ENCODE measurements at places on chromosomes 3 and 15.

DNA sequence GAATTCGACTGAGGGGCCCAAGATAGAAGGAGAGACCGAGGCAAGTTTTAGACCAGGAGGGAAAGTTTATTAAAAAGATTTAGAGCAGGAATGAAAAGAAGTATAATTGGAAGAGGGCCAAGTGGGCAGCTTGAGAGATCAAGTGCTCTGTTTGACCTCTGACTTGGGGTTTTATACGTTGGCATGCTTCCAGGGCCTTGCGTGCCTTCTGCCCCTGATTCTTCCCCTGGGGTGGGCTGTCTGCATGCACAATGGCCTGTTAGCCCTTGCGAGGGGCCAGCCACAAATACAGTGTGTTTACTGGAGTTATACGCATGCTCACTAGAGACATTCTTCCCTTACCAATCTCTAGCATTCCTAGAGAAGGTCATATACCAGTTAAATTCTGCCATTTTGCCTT is 70.7 kb upstream of the LARS2 start:
- DNase-seq: no peak

DNA sequence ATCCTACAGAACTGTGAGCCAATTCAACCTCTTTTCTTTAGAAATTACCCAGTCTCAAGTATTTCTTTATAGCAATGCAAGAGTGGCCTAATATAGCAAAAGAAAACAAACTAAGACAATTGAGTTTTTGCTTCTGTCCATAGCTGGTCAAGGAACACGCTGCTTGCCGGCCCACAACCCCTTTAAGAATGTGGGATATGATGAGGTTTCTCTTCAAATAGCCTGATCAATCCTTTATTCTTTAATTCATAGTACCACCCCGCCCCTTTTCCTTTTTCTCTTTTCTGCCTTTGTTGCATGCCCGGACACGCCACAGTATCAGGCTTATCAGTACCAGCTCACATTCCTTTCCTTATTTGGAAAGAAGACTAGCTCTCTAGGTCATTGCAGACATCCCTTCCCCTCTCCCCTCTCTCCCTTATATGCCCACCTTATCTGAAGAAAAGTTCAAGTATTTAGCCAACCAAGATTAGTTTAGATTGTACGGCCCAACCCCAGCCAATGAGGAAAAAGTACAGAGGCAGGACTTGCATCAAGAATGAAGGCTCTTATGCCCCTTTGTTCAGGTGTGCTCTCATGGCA is 404.5 kb downstream of the OCA2 start:
- DNase-seq: no peak

- peak; percentile 10 for DNase-seq
Observed at GRCh38 chr3:87298111-87298718, 21.8 kb upstream of the POU1F1 start.

DNA sequence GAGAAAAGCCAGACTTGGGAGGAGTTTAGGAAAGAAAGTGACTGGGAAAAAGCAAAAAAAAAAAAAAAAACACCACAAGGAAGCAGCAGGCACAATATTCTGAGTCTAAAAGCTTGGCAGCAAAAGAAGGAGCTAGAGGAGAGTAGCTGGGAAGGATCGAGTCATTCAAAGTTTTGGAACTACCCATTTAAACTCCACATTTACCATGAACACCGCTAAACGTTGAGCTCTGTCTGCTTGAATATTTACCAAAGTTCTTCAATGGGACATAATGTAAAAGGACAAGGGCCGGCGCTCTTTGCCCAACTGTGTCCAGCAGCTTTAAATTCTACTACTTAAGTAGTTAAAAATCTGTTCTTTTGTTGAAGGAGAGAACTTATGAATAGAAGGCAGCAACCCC is 481.9 kb downstream of the FOXP1 start:
- DNase-seq: no peak

DNA sequence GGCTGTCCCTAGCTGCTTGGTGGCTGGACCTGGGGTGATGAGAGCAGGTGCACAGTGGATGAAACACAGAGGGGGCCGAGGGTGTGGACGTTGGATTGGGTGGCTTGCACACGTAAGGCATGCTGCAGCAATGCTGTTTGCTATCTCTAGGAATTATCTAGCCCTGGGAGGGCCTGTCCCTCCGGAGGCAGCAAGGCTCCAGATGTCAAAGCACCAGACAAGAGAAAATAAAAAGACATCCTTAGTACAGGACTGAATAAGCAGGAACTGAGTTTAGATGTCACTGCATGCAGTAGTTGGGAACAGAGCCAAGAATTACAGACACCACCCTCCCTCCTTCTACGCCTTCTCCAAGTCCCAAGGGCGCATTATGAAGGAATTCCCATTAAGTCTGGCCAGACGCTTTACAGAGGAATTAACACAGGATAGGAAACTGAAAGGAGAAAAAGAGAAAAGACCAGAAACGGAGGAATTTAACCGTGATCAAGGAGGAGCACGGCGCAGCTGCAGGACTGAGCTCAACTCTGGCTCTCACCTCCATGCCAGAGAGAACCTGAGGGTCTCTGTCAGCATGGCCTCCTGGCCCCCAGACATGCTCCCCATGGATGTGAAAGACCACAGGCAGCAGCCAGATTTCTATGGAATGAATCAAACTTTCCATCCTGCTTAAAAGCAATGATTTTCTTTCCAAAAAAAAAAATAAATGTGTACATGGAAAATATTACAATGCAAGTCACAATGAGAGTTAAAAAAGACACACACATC is 13.8 kb downstream of the ATP10A start:
- DNase-seq: no peak

DNA sequence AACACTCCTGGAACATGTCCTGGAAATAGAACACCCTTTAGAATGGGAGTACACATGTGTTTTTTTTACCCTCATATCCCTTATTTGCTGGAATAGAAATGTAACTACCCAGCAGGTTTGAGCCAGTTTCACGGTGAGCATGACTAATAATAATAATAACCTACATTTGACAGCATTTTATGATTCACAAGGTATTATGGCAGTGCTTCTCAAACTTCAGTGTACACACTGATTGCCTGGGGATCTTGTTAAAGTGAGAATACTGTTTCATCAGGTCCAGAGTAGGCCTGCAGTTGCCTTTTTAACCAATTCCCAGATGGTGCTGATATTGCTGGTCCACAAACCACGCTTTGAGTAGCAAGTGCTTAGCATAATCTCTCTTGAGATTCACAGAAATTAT is 63.9 kb downstream of the NFKBIZ start:
- no peak for DNase-seq

DNA sequence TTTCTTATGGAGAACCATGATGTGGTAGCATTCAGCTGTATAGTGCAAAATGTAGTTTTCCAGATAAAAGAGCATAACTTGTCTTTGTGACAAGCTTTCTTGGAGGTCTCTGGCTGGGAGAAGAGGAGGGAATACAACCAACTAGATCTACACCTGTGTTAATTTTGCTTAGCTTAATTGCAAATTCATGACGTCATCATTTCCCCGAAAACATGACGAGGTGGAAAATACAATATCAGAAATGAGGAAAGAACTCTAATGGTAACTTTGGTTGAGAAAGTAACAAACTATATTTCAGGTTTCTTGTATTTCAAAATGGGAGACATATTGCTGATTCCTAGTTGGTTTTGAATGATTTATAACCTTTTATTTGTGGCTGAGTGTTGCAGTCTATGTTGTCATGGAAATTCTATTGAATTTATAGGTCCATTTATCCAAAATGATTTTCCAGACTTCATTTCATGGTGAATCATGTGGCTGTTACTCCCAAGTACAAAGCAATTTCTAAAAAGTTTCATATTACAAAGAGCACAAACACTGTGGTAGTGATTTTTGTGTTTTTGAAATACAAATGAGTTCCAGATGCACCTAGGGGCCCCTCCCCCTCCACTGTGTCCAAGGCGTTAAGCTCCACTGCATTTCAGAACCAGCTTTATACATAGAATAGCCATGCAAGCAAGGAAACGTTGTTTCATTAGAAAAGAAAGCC is 307.2 kb downstream of the FEZF2 start:
- no peak for DNase-seq

DNA sequence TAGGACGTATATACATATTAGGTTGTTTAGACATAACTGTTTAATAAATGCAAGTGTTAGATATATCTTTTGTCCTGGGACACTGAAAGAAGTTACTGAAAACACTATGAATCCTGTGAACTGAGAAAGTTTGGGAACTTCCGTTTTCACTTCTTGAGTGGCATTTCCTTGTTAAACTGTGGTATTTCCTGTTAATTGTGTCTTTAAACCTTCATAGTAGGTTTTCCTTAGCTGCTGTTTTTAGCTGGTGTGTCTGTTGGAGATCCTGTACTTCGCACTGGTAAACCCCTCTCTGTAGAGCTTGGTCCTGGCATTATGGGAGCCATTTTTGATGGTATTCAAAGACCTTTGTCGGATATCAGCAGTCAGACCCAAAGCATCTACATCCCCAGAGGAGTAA is 37.1 kb downstream of the ATP6V1A start:
- DNase-seq: no peak

DNA sequence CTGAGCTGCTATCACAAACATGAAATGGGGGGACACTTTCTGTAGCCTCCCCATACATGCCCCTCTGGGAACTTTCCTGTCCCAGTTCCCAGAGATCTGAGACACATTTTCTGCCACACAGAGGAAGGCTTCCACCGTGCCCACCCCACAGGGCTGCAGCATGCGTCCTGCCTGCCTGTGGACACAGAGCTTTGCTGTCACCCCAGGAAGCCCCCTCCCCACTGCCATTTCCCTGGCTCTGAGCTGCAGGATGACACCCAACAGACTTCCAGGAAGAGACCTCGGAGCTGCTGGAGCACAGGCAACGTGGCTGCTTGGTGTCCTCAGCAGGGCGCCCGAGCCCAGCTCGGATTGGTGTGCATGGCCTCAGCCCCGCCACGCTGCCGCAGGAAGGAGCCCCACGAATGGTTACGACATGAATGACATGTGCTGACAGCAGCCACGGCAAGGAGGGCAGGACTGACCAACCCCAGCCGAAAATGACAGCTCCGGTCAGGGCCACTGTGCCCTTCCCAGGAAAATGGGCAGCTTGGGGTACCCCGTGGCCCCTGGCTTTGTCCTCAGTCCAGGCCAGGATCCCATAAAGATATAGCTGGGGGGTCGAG is 81.3 kb downstream of the VGLL4 start:
- no peak for DNase-seq

DNA sequence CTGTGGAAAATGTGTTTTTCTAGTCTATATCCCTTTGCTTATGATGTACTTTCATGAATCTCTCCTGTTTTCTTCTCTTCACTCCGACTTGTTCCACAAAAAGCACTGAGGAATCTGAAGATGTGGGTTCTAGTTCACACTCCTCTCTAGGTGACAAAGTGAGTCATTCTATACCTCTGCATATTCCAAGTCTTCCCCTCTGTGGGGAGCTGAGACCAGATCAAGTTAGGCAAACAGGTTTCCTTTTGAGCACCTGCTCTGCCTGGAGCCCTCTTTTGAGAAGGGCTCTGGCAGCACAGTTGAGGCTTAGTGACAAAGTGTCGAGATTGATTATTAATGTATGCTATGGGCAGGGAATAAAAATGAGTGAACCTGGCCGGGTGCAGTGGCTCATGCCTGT is 82.4 kb upstream of the VGLL4 start:
- DNase-seq: no peak

- DNase-seq: no peak
Observed at GRCh38 chr15:69727121-69727924, 274.7 kb downstream of the RPLP1 start.

- no peak for DNase-seq
Observed at GRCh38 chr3:72036899-72037298, 252.0 kb upstream of the PROK2 start.

DNA sequence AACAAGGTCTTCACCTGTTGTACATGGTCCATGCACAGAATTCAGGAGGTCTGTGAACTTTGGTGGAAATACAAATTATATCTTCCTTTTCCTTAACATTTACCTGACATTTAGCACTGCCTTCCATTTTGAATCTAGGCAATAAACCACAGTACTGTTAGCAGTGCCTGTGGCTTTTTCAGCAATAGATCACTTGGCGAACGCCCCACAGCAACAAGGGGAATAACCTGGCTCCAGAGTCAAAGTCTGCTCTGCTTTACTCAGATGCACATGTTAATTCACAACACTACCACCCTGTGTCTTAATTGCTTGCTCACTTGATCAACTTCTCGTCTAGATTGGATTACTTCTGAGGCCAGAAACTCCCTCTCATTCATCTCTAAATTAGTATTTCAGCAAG is 414.6 kb upstream of the PROK2 start:
- no peak for DNase-seq

- DNase-seq: no peak
Observed at GRCh38 chr3:190339130-190339529, 16.9 kb upstream of the CLDN1 start.

GRCh38 chr3:36674816-36675215 is 89.5 kb downstream of the DCLK3 start:
- no peak for DNase-seq

DNA sequence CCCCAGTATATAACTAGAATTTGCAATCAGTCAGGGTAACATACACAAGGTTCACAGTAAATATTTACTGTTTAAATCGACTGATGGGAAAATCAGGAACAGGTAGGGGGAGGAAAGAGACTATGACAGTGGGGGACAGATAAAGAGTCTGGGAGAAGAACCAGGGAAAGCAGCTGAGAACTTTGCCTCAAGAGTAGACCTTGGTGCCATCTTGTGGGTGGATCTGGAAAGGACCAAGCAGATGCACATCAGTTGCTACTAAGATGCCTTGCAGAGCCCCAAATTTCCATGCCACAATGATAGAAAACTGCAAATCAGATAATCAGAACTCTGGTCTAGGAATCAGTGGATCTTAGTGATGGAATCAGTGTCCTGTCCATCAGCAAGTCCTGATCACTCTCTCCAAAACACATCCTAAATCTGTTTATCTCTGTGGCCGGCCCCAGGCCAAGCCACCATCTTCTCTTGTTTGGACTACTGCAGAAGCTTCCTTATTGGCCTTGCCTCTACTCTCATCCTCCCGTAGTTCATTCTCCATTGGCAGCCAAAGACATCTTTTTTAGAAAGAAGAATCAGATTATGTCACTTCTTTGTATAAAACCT is 62.7 kb downstream of the PDE8A start:
- DNase-seq: no peak

DNA sequence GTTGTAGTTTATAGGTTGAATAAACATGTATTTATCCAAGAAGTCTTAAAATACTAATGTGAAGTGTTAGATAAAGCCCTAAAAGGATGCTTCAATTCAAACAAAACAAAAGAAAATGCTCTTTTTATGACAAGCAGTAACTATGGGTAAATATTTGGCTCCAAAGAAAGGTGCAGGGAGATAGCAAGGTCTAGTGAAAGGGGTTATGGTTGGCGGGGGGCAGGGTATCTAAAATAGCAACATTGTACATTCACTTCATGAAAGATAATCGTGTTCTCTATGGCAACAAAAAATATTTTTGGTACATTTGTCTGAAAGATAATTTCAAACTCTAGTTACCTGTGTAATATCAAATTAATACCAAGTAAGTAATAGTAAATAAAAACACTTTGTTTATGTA is 149.5 kb downstream of the FGF12 start:
- no peak for DNase-seq

GRCh38 chr15:82108489-82109078 is 62.8 kb upstream of the MEX3B start:
- peak; percentile 26 for DNase-seq

GRCh38 chr15:58362262-58362922 is 69.4 kb upstream of the LIPC start:
- DNase-seq: no peak
